ENCODE measurements at places on chromosomes 11 and 22.

DNA sequence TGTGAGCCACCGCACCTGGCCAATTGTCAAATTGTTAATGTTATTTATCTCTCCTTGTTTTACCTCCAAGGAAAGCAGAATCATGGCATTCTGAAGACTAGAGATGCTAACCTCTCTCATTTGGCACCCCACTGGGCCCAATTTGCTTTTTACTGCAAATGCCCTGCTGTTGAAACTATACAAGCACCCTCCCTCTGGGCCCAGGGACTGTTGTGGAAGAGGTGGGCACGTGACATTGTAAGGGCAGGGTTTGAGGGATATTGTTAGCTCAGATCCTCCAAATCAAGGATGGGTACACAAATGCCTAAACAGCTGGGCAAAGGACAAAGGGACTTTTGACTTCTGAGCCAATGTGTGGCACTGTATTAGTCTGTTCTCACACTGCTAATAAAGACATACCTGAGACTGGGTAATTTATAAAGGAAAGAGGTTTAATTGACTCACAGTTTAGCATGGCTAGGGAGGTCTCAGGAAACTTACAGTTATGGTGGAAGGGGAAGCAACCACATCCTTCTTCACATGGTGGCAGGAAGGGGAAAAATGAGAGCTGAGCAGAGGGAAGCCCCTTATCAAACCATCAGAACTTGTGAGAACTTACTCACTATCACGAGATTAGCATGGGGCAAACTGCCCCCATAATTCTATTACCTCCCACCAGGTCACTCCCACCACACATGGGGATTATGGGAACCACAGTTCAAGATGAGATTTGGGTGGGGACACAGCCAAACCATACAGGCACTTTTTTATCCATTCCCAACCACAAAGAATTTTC, 6.5 kb upstream of the ALDH3B2 start:
- no peak for DNase-seq

- no peak for DNase-seq
Observed at GRCh38 chr11:22713336-22713735, 46.9 kb downstream of the GAS2 start.

GRCh38 chr11:14036469-14036868, 73.9 kb downstream of the SPON1 start:
- DNase-seq = no peak

DNA sequence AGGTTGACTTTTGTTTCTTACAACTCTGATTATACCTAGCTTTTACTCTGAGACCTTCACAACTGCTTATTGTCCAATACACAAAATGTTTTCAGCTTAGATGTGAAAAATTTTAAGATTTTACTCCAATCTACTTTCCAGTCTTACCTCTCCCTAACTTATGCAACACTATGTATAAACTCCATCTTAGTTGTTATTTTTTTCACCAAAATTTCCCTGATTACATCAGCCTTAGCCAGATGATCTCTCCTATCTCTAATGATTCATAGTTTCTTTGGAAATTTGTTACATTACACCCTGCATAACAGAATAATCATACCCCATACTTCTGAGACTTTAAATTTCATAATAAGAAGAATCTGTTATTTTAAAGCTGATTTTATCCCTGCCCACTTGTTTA, 621.0 kb upstream of the ANO3 start:
- DNase-seq = no peak

DNA sequence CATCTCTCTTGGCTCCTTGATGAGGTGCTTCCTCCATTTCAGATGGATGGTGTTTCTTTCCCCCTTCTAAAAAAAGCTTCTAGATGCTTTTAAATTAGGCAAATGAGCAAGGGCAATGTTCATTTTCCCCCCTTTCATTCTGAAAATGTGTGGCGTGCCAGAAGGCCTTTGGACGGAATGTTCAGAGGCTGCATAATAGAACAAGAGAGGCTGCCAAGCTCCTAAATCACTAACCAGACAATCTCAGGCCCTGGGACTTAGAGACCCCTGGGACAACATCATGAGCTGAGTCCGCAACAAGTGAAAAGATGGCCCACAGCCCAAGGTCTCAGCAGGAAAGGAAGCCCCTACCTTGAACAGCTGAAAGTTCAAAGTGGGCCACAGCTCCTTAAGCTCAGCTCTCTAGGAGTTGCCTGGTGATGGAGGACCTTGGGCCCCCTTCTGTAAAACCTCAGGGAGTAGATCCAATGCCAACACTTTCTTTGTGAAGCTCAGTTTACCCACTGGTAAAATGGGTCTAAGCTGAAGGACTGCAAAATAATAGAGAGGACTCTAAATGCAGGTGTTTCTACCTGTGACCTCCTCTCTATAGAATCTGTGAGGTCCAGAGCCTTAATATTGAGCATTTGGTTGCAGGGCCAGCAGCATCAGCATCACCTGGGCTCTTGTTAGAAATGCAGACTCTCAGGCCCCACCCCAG, 144.0 kb downstream of the FBXO7 start:
- no peak for DNase-seq

DNA sequence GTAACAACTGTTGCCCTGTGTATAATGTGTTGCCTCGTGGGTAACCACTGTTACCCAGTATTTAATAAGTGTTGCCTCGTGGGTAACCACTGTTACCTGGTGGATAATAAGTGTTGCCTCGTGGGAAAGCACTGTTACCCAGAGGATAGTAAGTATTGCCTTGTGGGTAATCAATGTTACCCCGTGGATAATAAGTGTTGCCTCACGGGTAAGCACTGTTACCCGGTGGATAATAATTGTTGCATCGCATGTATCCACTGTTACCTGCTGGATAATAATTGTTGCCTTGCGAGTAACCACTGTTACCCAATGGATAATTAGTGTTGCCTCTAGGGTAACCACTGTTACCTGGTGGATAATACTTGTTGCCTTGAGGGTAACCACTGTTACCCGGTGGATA, 17.1 kb upstream of the NXPE4 start:
- DNase-seq = no peak

DNA sequence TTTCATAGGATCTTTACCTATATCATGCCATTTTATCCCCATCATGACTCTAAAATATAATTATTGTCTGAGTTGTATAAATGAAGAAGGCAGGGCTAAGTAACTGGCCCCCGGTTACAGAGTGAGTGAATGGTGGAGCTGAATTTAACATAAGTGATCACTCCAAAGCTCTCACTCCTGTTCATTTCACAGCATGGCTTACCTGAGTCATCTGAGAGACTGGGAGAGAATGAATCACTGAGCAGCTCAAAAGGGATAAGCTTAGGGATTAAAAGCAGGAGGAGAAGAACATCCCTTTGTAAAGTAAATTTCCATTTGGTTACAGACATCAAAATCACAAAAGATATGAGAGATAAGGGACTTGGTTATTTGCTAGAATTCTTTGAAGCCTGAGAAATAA, 294.0 kb upstream of the CTSC start:
- no peak for DNase-seq

GRCh38 chr11:115182282-115182955, 321.8 kb downstream of the CADM1 start:
- no peak for DNase-seq

GRCh38 chr22:47657224-47657623, 894.8 kb downstream of the TBC1D22A start:
- no peak for DNase-seq

Measured in stimulated activated CD4-positive, alpha-beta T cell treated with anti-CD3 and anti-CD28 coated beads, Interleukin-4, amount 100 ng/mL, for 48 hours (primary cell).